ENCODE measurements at places on chromosomes 4 and X.

GRCh38 chr4:165115301-165115700 lies 2.6 kb upstream of the TMEM192 start:
- DNase-seq = no peak

DNA sequence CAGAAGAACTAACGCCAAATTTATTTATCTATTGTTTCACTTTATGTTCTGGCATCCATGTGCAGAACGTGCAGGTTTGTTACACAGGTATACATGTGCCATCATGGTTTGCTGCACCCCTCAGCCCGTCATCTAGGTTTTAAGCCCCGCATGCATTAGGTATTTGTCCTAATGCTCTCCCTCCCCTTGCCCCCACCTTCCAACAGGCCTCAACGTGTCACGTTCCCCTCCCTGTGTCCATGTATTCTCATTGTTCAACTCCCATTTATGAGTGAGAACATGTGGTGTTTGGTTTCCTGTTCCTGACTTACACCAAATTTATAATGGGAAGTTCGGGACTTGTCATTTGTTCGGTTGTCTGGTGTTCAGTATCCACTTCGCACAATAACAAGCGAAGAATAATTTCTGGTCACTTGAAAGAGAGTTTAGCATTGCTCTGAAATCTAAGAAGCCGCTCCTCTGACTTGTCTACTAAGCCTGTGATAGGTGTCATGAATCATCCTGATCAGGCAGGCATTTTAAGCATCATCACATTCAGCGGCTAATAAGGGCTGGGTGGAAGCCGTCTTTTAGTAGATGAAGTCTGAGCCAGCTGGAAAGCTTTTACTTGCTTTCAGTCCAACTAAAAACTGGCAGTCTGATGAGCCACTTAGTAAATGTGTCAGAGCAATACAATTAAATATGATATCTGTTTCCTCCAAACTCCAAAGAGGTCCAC lies 1065.7 kb upstream of the PABPC4L start:
- DNase-seq = no peak

- no peak for DNase-seq
Measured at GRCh38 chr4:109389369-109390114, 44.1 kb upstream of the SEC24B start.

GRCh38 chrX:108217876-108218275 lies 126.3 kb downstream of the ATG4A start:
- no peak for DNase-seq

All from NCI-H2227 treated with DMSO at 0.1 percent for 48 hours (cell line).